ENCODE measurements at places on chromosomes 5 and 9.

DNA sequence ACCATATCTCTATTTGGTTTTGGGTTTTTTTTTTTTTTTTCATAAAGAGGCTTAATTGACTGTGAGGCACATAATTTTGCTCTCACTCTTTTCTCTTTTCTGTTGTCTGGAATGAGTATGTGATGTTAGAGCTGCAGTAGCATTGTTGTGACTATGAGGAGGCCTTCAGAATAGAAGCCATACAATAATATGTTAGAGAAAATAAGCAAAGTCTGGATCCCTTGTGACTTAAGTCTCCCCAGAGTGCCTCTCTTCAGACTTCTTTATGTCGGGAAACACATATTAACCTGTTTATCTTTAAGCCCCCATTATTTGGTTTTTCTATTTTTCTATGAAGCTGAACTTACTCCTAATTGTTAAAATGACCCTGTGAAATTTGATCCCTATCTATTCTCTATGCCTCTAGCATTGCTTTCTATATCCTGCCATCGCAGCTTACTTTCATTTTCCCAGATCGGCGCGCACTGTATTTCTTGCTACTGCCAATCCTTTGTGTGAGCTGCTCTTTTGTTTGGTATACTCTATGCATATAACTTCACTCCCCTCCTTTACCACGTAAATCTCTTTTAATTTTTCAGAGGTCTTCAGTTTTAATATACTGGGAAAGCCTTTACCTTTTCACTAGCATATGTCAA lies 372.5 kb upstream of the KCNN2 start:
- no peak for DNase-seq

DNA sequence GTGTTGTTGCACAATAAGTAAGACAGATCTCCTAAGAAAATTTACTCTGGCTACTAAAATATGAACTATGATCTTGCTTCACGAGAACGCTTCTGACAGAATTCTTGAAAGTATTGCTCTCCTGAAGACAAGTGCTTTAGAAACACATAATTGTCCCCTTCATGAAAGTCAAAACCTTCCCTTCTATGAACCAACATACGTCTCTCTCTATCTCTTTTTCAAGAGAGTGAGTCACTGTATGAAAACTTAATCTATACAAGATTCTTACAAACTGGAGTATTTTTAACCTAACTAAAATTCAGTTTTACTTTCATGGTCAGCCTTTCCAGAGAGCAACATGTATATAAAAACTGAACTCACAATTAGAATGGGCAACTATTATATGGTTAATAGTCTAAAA lies 688.0 kb upstream of the CTNND2 start:
- no peak for DNase-seq

- DNase-seq = no peak
Observed at GRCh38 chr9:14056316-14056861, 257.6 kb downstream of the NFIB start.

- no peak for DNase-seq
Observed at GRCh38 chr5:103391659-103392058, 133.1 kb downstream of the MACIR start.

DNA sequence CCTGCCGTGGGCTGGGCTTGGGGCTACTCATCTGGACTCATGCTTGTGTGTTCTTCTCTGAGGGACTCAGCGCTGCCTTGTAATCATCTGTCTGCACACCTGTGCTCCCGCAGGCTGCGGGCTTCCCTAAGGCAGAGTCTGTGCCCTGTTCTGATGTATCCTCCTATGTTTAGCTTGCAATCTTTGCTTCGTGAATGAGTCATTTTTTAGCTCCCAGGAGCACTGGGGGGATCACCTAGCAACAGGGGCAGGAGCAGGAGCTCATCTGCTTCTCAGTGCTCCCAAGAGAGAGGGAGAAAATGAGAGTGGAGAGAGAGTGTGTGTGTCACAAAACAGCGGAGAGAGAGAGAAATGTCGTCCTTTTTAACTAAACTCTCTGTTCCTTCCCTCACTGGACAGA lies 202.4 kb upstream of the ZNF618 start:
- no peak for DNase-seq

All from stimulated activated CD4-positive, alpha-beta T cell treated with anti-CD3 and anti-CD28 coated beads, Interleukin-2, amount 100 ng/mL, for 48 hours (primary cell).